Upper lobe of right lung (tissue), 1 donor: ENCODE measurements at places on chromosomes 1 and 21. TPM values are rescaled to one million over a fixed set of nuclear protein-coding genes. Genes with fewer than 3 reads are reported as not detected.

GRCh38 chr1:74629283-74629682 lies 44.3 kb downstream of the ERICH3 start:
- DNase-seq = no peak
- no peaks in the 10 kb centered on the region for H3K4me1 ChIP-seq
- no peak overlapping the region for H3K4me3 ChIP-seq

GRCh38 chr21:33211732-33212131 lies 18.0 kb upstream of the IFNAR2 start:
- H3K36me3 ChIP-seq = no peaks in the 10 kb centered on the region
- H3K4me3 ChIP-seq = no peak overlapping the region
- H3K27me3 ChIP-seq = no peaks in the 10 kb centered on the region
- H3K4me1 ChIP-seq = peaks cover 23% of the 10 kb centered on the region

SPRR2B gene
- total RNA-seq = not detected

- H3K27me3 ChIP-seq = no peaks in the 10 kb centered on the region
- DNase-seq = no peak
- no peak overlapping the region for H3K27ac ChIP-seq
Measured at GRCh38 chr21:46542588-46543124, 62.2 kb downstream of the S100B start.

NCMAP gene
- total RNA-seq = 10.7 TPM

OR2T4 gene
- not detected for total RNA-seq

- H3K27me3 ChIP-seq = no peaks in the 10 kb centered on the region
- H3K27ac ChIP-seq = peak overlapping the region; percentile 30
- H3K36me3 ChIP-seq = peaks cover 5% of the 10 kb centered on the region
- DNase-seq = peak; percentile 80
- H3K4me3 ChIP-seq = no peak overlapping the region
- H3K4me1 ChIP-seq = peaks cover 16% of the 10 kb centered on the region
Measured at GRCh38 chr21:43880111-43880985, 15.3 kb downstream of the AGPAT3 start.

KRTAP21-1 gene
- not detected for total RNA-seq

GRCh38 chr1:162619076-162619475 lies 13.2 kb upstream of the DDR2 start:
- H3K27me3 ChIP-seq = no peaks in the 10 kb centered on the region
- H3K4me3 ChIP-seq = no peak overlapping the region
- H3K4me1 ChIP-seq = no peaks in the 10 kb centered on the region

MTARC2 gene
- total RNA-seq = 58.6 TPM
